ENCODE measurements at places on chromosomes 1 and 21.

GRCh38 chr21:43701936-43702784 is 16.8 kb upstream of the PDXK start:
- no peak for DNase-seq

- no peak for DNase-seq
Observed at GRCh38 chr1:69911301-69911801, 294.0 kb downstream of the LRRC40 start.

DNA sequence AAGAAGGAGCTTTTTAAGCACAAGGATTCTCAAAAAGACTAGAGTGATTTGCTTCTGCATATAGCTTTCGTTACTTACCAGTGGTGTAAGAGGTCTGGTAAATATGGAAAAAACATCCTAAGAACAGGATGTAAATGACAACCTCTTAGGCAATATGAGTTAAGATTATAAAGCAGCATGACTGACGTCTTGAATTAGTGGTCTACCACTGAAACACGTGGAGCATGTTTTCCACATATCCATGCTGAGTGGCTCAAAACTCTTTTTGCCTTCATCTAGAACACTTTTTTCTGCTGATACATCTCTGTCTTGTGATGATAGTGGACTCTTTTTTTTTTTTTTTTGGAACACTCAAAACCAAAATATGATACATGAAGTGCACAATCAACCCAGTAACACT is 44.6 kb downstream of the RCAN1 start:
- DNase-seq: no peak

GRCh38 chr1:244409701-244410100 is 42.0 kb downstream of the ADSS2 start:
- no peak for DNase-seq

DNA sequence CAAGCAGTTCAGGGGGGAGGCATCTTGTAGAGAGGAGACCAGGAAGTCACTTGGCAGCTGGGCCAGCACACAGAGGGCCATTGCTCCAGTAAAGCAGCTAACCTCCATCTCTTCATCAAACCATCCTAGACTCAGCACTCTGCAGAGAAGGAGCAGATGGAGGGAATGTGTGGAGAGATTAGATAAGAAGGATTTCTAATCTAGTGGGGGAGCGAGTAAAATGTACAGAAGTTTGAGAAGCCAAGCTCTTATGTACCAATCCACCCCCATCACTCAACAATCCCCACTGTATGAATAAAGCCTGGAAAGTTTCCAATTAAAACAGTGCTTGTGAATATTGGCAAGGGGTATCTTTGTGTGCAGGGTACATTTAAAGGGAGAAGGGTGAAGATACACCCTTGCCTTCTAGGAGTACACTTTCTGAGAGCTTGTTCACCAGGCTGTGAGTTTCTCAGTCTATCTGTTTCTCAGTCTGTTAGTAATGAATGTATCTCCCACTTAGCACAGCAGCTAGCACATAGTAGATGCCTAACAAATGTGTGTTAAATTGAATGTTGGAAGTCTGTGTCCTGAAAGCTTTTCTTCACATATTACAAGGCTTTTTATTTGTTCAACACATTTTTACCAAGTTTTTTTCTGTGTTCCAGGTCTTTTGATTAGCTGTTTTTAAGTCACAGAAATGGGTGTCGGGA is 142.7 kb upstream of the UBE2U start:
- DNase-seq: no peak

DNA sequence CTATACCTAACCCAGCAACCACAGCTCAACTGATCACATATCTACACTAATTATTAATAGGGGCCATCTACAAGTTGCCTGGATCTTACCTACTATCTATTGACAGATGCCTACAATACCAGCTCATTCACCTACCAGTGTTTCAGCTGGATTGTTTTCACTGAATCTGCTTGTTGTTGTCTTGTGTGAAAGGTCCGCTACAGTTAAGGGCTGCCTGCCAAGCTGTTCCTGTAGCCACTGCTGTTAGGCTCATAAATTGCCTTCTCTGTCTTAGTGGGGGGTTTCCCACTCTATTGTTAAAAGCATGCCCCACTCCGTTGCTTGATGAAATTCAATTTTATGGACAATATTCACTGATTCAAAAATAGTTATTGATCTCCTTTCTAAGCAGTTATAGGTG is 199.7 kb upstream of the TMPRSS15 start:
- DNase-seq: no peak

GRCh38 chr21:26795866-26796329 is 49.3 kb downstream of the ADAMTS1 start:
- DNase-seq: no peak

GRCh38 chr1:38941093-38941492 is 537 bp downstream of the RHBDL2 start:
- no peak for DNase-seq

GRCh38 chr1:223486366-223486765 is 93.2 kb downstream of the CCDC185 start:
- no peak for DNase-seq

- DNase-seq: no peak
Observed at GRCh38 chr1:80447526-80447925, 1353.2 kb upstream of the ADGRL2 start.

GRCh38 chr21:35399706-35400105 is 350.6 kb upstream of the RUNX1 start:
- DNase-seq: no peak

DNA sequence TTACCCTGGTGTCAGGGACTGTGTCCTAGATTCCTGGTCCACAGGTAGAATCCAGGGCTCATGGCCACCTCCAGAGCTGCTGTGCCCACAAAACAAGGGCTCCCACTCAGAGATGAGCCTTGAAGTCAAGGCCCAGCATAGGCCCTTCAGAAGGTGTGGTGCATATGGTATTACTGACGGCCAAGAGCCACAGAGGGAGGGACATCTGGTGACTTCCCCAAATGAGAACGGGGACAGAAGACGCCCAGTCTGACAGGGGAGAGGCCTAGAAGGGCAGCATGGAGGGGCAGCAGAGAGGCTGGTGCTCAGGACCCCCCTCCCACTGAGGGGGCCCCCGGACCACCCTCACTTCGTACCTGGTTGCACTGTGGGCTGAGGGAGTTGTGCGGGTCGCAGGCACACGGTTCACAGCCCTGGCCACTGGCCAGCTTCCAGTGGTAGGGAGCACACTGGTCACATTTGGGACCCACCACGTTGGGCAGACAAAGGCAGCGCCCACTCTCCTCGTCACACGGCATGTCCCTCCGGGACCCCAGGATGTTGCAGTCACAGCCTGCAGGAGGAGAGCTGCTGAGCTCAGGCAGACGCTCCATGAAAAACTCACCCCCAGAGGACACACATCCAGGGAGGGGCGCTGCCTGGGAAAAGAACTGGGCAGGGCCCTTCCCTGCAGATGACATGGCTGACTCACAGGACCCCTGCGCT is 25.0 kb downstream of the LAMB3 start:
- no peak for DNase-seq

DNA sequence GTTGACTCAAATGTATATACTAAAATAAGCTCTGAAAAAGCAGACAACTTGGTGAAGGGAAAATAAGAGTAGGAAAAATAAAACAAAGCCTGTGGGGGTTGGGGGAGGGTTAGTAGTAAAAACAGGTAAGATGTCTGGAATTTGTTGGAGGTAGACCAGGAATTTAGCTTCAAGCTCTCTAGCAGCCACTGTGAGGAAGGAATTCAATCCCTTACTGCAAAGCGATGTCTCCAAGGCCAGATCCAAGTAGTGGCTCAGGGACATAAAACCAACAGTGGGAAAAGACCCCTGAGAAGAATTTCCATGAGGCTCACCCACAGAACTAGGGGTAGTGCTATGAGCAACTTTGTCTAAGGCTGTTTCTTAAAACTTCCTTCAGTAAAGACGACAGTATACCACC is 7.8 kb downstream of the ANGPTL7 start:
- no peak for DNase-seq

GRCh38 chr1:167747988-167748387 is 26.2 kb downstream of the MPZL1 start:
- no peak for DNase-seq

GRCh38 chr1:179083533-179083932 is 1.7 kb downstream of the TOR3A start:
- DNase-seq: no peak

- no peak for DNase-seq
Observed at GRCh38 chr1:32184650-32185049, 5.2 kb downstream of the TXLNA start.

DNA sequence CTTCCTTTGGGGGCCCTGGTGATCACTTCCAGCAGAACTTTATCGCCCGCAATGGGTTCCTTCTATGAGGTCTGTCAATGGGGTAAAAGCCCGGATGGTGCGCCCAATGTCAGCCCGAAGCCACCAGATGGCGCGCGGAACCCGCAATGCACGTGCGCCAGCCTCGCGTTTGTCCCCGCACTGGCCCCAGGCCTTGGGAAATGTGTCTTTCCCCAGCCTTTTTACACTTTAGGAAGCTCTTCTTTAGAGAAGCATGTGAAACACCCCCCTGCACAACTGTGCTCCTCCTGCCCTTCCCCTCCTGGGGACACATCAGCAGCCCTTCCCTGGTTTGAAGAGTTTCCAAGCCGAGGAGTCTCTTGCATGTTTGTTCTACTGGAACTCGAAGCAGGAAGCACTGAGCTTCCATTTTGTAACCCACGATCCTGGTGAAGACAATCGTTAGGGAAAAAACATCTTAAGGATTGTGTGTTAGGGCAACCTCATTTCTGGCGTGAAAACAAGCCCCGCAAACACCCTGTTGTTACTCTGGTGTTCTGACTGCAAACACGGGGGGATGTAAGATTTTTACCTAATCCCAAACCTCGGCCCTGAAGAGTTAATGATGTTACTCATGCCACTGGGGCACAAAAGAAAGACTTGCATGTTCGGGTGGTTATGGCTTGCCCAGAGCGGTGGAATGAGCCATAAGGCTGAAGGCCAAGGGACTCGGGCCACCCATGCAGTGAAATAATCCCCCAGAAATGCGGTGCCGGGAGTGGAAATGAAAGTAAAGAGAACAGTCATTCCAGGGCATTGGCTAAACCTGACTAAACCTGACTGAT is 20.4 kb upstream of the TARBP1 start:
- peak; percentile 90 for DNase-seq

GRCh38 chr1:180231506-180231921 is 1.4 kb downstream of the LHX4 start:
- DNase-seq: peak; percentile 48

- DNase-seq: no peak
Observed at GRCh38 chr1:69126796-69127195, 440.9 kb upstream of the LRRC7 start.

DNA sequence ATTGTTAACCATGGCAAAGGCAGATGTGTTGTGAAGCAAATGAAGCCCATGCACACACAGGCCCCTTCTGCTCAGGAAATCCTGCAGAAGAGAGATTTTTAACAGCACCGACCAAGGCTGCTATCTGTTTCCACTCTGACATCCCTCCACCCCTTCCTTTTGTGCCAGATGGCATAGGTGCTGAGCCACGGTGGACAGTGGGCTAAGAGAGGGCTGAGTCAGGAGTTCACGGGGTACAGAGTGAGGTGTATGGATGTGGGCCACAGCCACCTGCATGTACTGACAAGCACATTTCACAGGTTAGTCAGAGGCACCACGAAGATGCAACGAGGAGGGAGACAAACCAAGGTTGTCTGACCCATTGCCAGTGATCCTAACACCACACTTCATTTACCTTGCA is 9.5 kb downstream of the RSPH1 start:
- DNase-seq: no peak

GRCh38 chr21:45451091-45451740 is 46.3 kb downstream of the COL18A1 start:
- no peak for DNase-seq

DNA sequence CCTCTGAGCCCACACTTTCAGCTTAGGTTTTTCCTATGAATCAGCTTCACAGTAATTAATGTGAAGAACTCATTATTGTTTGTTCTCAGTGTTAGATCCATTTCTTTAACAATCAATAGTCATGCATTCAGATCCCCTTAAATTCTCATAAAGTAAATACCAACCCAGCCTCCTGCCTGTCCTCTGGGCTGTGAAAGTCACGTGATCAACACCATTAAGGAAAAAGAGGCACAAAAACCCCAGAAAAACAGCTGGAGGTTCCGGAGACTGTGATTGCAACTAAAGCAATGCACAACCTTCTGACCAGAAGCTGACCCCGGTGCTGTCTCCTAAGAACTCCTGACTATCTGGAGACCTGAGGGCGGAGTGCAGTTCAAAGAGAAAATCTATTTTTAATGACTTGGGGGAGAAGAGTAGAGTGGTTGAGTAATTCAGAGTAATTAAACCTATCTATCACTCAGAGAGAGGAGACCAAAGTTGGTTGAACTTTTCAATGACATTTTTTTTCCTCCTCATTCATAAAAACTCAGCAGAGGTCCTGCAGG is 132.5 kb downstream of the PLXNA2 start:
- no peak for DNase-seq

DNA sequence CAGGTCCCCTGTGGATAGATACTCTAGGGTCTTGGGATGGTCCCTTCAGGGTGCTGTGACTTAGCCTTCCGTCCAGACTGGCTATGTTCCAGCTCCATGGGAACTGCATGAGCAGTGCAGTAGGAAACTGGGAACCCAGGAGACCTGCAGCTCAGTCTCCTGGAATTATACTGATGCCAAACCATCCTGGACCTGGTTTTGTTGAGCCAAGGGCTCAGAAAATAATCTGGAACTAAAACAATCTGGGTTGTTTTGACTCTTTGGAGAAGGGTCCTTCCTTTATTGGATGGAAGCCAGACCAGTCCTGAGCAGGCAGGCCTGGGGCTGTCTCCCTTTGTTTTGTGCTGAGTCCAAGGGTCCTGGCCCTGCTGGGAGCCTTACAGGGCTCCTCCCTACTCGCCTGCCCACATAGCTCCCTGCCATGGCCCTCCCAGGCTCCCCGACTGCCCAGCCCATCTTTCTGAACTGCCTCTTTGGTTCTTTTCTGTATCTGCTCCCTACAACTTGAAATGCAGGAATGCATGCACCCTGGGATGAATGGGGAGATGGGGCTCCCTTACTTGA is 1.2 kb downstream of the IPO13 start:
- no peak for DNase-seq

- DNase-seq: peak; percentile 72
Observed at GRCh38 chr1:119141020-119141424, 569 bp upstream of the WARS2 start.

GRCh38 chr1:39105841-39106765 is 80.0 kb downstream of the NDUFS5 start:
- peak; percentile 52 for DNase-seq

GRCh38 chr21:42215942-42216725 is 2.8 kb upstream of the ABCG1 start:
- peak; percentile 7 for DNase-seq

GRCh38 chr1:32611859-32612188 is 38.5 kb downstream of the ZBTB8OS start:
- DNase-seq: no peak

Measured in activated CD4-positive, alpha-beta memory T cell treated with anti-CD3 and anti-CD28 coated beads for 36 hours (primary cell).